Chondrocyte (in vitro differentiated cells): ENCODE measurements at places on chromosomes 4 and X. TPM values are rescaled to one million over a fixed set of nuclear protein-coding genes. Genes with fewer than 3 reads are reported as not detected.

DNA sequence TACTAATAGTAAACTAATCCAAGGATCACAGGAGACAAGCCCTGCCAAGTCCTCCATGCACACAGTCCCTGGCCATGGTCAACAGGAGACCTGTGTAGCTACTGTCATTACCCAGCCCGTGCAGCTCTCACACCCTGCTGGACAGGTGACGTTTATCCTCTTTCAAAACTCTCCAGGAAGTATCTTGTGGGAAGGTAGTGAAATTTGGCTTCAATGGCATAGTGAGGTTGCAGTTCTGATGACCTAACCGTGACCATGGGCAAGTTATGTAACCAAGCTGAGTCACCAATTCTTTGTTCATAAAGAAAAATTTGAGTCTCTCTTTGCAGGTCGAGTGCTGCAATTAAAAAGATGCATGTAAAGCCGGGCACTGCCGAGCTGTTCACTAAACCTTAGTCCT, 11.3 kb upstream of the SLC2A9 start:
- H3K4me1 ChIP-seq = peaks cover 32% of the 10 kb centered on the region
- no peak overlapping the region for H3K4me3 ChIP-seq
- DNase-seq = no peak
- no peaks in the 10 kb centered on the region for H3K36me3 ChIP-seq
- no peak overlapping the region for H3K27ac ChIP-seq

DNA sequence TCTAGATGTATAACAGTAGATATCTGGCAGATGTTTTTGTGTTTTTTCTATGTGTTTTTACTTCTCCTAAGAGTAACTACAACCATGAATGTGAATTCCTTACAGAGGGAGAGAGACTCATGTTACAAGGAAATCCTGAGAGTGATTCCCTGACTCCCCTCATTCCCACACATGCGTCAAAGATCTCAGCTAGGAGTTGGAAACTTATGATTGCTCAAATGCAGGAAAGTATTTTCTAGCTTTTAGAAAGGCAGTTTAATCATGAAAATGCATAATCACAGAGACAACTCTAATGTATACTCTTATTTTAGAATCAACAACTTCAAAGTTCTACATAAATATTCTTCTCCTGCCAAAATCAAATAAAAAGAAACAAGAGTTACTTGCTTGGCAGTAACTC, 121.8 kb downstream of the PDE5A start:
- H3K27me3 ChIP-seq = no peaks in the 10 kb centered on the region
- no peak for DNase-seq
- H3K4me3 ChIP-seq = no peak overlapping the region
- peaks cover 53% of the 10 kb centered on the region for H3K4me1 ChIP-seq
- peak overlapping the region; percentile 56 for H3K27ac ChIP-seq

- H3K27me3 ChIP-seq = peaks cover 5% of the 10 kb centered on the region
- H3K36me3 ChIP-seq = no peaks in the 10 kb centered on the region
- no peak overlapping the region for H3K27ac ChIP-seq
- DNase-seq = no peak
Observed at GRCh38 chrX:123206176-123206575, 22.1 kb downstream of the GRIA3 start.

GRCh38 chr4:80008971-80009370, 64.1 kb downstream of the ANTXR2 start:
- DNase-seq = no peak
- H3K4me3 ChIP-seq = no peak overlapping the region
- H3K36me3 ChIP-seq = peaks cover 9% of the 10 kb centered on the region
- H3K4me1 ChIP-seq = peaks cover 19% of the 10 kb centered on the region
- H3K27me3 ChIP-seq = no peaks in the 10 kb centered on the region
- no peak overlapping the region for H3K27ac ChIP-seq

DNA sequence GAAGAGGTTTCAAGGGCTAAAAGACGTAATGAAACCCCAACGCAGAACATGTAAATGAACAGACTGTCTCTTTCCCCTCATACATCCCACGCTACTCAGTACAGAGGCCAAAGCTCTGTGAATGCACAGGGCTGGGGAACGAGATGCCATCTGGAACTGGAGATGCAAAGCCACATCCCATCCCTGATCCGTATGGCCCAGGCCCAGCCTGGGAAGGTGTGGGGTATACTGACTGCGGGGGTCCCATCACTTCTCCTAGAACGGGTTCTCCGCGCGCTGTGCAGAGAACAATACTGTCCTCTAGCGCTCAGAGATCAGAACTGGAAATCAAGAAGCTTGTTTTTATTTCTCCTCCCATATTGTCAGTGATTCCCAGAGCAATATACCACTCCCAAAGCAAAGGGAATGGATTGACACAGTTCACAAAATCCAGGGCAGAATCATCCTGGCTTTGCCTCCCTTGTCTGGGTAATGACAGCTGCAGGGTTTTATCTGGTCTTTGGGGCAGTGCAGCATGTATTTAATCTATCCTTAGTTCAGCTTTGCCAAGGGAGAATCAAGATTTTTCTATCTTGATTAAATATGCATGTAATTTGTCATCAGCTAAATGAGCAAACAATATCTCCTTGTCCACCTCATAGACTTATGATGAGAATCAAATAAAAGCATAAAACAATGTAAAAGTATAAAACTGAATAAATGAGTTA, 47.3 kb upstream of the TLR3 start:
- H3K4me3 ChIP-seq = no peak overlapping the region
- H3K27me3 ChIP-seq = no peaks in the 10 kb centered on the region
- H3K4me1 ChIP-seq = peaks cover 20% of the 10 kb centered on the region
- H3K36me3 ChIP-seq = peaks cover 5% of the 10 kb centered on the region

GRCh38 chr4:4461850-4462249, 74.9 kb downstream of the NSG1 start:
- no peaks in the 10 kb centered on the region for H3K27me3 ChIP-seq
- H3K4me1 ChIP-seq = peaks cover 8% of the 10 kb centered on the region

- H3K4me3 ChIP-seq = no peak overlapping the region
- peaks cover 8% of the 10 kb centered on the region for H3K36me3 ChIP-seq
- peaks cover 14% of the 10 kb centered on the region for H3K4me1 ChIP-seq
- H3K27me3 ChIP-seq = no peaks in the 10 kb centered on the region
Observed at GRCh38 chr4:40976343-40976742, 226.6 kb downstream of the NSUN7 start.

- H3K36me3 ChIP-seq = no peaks in the 10 kb centered on the region
- no peaks in the 10 kb centered on the region for H3K4me1 ChIP-seq
- H3K27me3 ChIP-seq = peaks cover 28% of the 10 kb centered on the region
- H3K4me3 ChIP-seq = no peak overlapping the region
- no peak overlapping the region for H3K27ac ChIP-seq
Observed at GRCh38 chr4:77445823-77446222, 159.8 kb upstream of the CXCL13 start.

ARL9 gene
- 0.26 to 0.57 TPM (median 0.41 TPM) in 3 replicates for total RNA-seq

CT83 gene
- total RNA-seq = not detected in 3 replicates

DNA sequence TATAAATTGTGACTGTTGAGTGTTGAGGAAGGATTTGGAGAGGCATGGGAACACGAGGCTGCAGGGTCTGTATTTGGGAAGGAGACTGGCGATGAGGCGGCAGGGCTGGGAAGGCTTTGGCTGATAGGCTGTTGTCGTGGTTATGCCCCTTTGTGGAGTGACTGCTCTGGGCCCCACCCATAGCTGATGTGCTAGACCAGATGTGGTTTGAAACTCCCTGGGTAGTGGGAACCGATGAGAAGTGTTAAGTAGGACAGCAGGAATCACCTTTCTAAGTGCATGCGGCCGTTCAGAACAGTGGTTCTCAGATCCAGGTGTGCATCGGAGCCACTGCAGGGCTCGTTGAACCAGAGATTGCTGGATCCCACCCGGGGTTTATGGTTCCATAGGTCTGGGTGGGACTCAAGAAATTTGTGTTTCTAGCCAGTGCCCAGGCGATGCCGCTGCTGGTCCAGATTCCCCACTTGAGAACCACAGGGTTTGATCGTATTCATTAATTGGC, 42.3 kb downstream of the TBC1D14 start:
- no peaks in the 10 kb centered on the region for H3K27me3 ChIP-seq
- H3K4me1 ChIP-seq = peaks cover 20% of the 10 kb centered on the region
- no peak overlapping the region for H3K4me3 ChIP-seq
- DNase-seq = no peak

SSX2B gene
- total RNA-seq = not detected in 3 replicates

DNA sequence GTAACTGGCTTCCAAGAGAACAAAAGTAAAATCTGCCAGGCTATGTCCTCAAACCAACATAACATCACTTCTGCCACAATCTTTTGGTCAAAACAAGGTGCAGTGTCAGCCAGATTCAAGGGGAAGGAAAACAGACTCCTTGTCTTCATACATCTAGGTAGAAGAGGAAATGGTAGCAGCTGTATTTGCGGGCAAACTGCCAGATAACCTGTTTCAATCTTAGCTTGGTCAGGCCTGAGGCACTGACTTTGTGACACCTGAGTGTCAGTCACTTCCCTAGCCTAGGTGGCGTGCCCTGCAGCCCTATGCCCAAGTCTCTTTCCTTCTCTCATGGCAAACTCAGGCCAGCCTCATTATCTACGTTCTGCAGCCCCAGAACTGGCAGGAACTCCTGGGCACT, 146.2 kb upstream of the JADE1 start:
- DNase-seq = no peak
- H3K4me3 ChIP-seq = no peak overlapping the region
- H3K36me3 ChIP-seq = no peaks in the 10 kb centered on the region
- no peaks in the 10 kb centered on the region for H3K27me3 ChIP-seq

- H3K4me1 ChIP-seq = peaks cover 22% of the 10 kb centered on the region
- no peaks in the 10 kb centered on the region for H3K36me3 ChIP-seq
- DNase-seq = no peak
- no peak overlapping the region for H3K4me3 ChIP-seq
- no peak overlapping the region for H3K27ac ChIP-seq
- H3K27me3 ChIP-seq = no peaks in the 10 kb centered on the region
Observed at GRCh38 chr4:186819342-186820086, 95.9 kb upstream of the FAT1 start.

GRCh38 chrX:103483720-103484119, 35.6 kb downstream of the RAB40A start:
- H3K27ac ChIP-seq = no peak overlapping the region
- no peaks in the 10 kb centered on the region for H3K4me1 ChIP-seq
- no peak overlapping the region for H3K4me3 ChIP-seq
- H3K27me3 ChIP-seq = peaks cover 2% of the 10 kb centered on the region
- DNase-seq = no peak

TLR3 gene
- total RNA-seq = 3.2 to 7.9 TPM (median 3.4 TPM) in 3 replicates

DNA sequence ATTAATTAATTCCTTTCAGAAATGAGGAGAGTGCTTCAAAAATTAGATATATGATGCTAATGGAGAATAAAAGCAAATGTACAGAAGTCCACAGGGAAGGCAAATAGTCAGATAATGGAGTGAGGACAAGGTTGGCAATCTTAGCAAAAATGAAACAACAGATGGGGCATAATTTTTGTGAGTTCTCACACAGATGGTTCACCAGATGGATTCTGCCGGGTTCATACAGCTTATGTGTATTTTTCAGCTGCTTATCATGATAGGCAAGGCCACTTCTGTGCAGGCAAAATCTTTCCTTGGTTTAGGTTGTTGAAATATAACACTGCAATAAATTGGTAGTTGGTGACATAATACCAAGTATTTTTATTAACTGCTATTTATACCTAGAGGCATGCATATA, 1539.0 kb upstream of the IGFBP7 start:
- peaks cover 2% of the 10 kb centered on the region for H3K27me3 ChIP-seq
- H3K4me3 ChIP-seq = no peak overlapping the region
- H3K27ac ChIP-seq = no peak overlapping the region
- H3K36me3 ChIP-seq = no peaks in the 10 kb centered on the region
- H3K4me1 ChIP-seq = no peaks in the 10 kb centered on the region
- no peak for DNase-seq
